ENCODE measurements at places on chromosomes 1 and 21.

DNA sequence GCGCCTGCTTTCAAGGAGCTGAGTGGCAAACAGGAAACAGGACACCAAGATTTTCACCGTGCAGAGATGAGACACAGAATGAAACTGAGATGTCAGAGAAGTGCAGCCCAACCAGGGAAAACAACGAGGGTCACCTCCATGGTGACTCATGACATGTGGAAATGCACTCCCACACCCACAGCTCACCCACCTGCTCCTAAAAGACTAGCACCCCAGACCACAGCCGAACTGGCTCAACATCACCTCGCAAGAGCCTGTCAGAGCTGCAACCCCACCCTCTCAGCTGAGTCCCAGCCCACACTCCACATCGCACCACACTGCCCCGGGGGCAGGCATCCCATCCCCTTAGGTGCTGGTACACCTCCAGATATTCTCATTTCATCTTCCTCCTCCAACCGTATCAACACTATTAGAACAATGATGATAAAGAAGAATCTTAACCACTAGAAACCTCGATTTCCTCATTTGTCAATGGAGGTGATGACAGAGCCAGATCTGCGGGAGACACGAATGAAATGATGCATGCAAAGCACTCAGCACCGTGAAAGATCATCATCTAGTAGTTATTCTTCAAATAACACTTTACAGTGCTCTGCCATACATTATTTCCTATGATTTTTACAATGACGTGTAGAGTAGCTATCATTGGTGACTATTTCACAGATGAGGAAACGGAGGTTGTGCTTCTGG lies 103.2 kb downstream of the DMRTB1 start:
- no peak for DNase-seq

DNA sequence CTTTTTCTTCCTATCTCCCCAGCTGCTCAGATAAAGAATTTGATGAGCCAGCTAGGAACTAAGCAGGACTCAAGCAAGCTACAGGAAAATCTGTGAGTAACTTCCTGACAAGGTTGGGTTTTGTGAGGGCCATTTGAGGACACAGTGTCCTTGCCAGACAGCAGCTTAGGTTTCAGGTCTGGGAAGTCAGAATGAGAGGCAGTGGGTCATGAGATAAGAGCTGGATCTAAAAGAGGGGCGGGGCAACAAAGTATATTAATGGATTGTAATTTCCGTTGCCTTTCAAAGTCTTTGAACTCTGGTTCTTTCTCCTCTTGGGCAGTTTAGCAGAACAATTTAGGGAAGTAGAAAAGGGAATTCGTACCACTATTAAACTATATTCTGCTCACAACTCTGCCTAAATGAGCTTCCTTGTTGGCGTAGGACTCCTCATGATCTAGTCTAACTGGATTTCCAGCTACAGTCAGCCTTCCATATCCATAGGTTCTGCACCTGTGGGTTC lies 16.6 kb downstream of the STX12 start:
- no peak for DNase-seq

DNA sequence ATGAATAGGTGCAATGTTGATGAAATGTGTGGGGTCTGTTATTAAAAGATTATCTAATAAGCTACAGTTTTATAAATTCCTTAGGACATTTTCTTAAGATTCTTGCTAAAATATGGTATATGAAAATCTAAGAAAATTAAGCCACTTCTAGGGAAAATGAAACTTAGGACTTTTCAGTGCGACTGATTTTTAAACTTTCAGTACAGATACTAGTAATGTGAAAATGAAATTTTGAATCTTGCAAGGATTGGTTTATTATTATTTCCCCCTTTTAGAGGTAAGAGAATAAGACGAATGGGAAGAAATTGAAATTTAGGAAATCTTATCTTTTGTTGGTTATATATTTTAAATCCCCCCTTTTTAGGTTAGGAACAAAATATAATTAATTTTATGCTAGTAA lies 16.4 kb downstream of the CAPZA1 start:
- no peak for DNase-seq

GRCh38 chr1:21241771-21242581 lies 48.3 kb downstream of the ECE1 start:
- DNase-seq = no peak

DNA sequence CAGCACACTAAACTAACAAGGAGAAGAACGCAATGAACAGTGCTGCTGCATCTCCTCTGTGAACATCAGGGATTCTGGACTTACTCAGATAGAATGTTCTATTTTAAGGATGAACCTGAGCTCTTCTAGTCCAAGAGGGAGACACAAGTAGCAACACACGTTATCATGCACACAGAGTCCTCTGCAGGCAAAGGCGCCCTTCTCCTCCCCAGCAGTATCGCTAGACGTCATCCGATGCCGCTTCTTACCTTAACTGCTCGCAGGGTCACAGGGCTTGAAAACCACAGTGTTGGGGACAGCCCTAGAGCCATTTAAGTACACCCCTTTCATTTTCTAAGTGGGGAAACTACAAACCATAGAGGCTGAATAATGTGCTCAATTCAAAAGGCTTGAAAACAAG lies 74.5 kb downstream of the HIVEP3 start:
- no peak for DNase-seq

- no peak for DNase-seq
These were observed 80.9 kb upstream of the ADAMTS5 start for GRCh38 chr21:27047658-27048314.

DNA sequence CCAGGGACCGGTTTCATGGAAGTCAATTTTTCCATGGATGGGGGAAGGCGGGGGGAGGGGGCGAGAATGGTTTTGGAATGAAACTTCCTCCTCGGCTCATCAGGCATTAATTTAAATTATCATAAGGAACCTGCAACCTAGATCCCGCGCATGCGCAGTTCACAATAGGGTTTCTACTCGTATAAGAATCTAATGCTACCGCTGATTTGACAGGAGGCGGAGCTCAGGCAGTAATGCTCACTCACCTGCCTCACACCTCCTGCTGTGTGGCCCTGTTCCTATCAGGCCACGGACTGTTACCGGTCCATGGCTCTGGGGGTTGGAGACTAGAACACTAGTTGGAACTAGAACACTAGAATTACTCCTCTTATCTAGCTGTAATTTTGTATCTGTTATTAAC lies 38.0 kb downstream of the PRRX1 start:
- no peak for DNase-seq

DNA sequence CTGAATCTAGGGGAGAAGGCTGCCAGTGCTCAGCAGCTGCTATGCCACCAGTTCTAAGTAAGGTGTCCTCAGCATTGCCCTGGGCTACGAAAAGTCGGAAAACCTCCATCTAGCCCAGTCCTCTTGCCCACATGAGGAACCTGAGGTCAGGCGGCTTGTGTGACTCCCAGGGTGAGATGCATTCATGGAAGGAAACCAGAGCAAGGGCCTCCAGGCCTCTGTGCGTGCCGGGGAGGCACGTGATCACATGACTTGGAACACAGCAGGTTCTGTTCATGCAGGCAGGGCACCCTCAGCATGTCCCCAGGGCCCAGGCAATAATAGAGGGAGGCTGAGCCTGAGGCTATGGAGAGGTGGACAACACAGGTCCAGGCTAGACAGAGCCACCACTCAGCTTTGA lies 312.5 kb upstream of the DUSP10 start:
- no peak for DNase-seq

GRCh38 chr1:33334081-33334552 lies 13.2 kb upstream of the A3GALT2 start:
- no peak for DNase-seq

All from stimulated activated CD8-positive, alpha-beta memory T cell treated with anti-CD3 and anti-CD28 coated beads, Interleukin-4, amount 100 ng/mL, for 4 hours (primary cell).